ENCODE measurements at places on chromosomes 2 and 18. TPM values are rescaled to one million over a fixed set of nuclear protein-coding genes. Genes with fewer than 3 reads are reported as not detected.

GRCh38 chr2:80489717-80490116, 185.2 kb upstream of the LRRTM1 start:
- no peaks in the 10 kb centered on the region for H3K36me3 ChIP-seq
- H3K27me3 ChIP-seq, result no peaks in the 10 kb centered on the region
- peaks cover 6% of the 10 kb centered on the region for H3K4me1 ChIP-seq
- no peak overlapping the region for H3K4me3 ChIP-seq
- no peak overlapping the region for H3K27ac ChIP-seq

- no peaks in the 10 kb centered on the region for H3K27me3 ChIP-seq
- H3K36me3 ChIP-seq, result no peaks in the 10 kb centered on the region
- H3K27ac ChIP-seq, result no peak overlapping the region
- no peak overlapping the region for H3K4me3 ChIP-seq
Observed at GRCh38 chr2:155872396-155872795, 460.1 kb downstream of the NR4A2 start.

DNA sequence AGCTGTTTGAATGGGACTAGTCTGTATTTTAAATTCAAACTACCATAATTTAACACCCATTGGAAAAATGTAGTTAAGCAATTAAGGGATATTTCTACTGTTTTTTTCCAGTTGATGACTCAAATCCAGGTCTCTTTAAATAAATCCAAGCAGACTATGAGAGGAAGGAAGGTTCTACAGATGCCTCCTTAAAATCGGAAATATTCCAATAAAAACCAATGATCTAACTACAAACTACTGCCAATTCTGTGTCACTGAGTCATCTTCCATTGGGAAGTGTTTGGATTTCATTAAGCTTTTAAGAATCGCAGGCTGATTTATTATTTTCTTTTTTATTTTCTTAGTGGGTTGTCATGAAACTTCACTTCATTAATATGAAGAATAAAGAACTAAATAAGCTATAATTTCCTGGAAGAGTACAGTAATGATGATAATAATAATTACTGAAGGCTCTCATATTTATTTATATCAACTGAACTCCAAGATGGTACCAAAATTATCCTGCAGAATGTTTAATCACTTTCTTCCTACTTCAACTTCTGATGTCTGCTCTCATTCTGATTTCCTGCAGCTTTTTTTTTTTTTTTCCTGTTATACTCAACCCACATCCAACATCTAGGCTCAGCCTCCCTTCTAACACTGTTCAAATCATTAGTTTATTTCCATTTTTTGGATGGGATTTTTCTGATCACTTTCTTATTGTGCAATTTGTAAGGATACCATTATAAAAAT, 166.3 kb upstream of the FN1 start:
- H3K27me3 ChIP-seq, result no peaks in the 10 kb centered on the region
- 0 out of 2 replicates have a peak, but pooled peaks cover 4% of the 10 kb centered on the region for H3K4me1 ChIP-seq
- no peak overlapping the region for H3K27ac ChIP-seq
- DNase-seq, result no peak

DNA sequence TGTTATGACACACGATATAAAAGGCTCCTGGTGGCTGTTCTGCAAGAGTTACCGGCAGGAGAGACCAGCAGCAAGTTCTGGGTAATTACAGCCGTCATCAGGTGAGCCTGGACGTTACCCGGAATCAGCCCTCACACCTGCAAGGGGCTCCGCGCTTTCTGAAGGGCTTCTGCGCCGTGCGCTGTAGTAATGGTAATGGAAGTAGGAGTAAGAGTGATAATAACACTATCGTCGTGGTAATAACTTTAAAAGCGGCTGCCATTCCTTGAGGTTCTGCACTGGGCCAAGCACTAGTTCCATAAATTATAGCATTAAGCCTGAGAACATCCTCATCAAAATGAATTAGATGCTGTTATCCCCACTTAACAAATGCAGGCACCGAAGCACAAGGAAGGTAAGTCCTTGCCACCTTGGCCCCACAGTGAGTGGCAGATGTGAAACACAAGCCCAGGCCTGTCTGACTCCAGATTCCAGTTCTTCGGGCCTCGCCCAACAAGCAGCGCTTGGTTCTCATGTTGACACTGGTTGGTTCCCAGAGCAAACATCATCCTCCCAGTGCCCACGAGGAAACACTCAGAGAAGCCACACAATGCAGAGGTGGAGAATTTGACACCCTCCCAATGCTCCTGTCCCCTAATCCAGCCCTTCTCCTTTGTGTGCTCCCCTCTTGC, 205.2 kb downstream of the EIPR1 start:
- H3K4me3 ChIP-seq, result no peak overlapping the region
- no peak overlapping the region for H3K27ac ChIP-seq
- H3K27me3 ChIP-seq, result no peaks in the 10 kb centered on the region

DNA sequence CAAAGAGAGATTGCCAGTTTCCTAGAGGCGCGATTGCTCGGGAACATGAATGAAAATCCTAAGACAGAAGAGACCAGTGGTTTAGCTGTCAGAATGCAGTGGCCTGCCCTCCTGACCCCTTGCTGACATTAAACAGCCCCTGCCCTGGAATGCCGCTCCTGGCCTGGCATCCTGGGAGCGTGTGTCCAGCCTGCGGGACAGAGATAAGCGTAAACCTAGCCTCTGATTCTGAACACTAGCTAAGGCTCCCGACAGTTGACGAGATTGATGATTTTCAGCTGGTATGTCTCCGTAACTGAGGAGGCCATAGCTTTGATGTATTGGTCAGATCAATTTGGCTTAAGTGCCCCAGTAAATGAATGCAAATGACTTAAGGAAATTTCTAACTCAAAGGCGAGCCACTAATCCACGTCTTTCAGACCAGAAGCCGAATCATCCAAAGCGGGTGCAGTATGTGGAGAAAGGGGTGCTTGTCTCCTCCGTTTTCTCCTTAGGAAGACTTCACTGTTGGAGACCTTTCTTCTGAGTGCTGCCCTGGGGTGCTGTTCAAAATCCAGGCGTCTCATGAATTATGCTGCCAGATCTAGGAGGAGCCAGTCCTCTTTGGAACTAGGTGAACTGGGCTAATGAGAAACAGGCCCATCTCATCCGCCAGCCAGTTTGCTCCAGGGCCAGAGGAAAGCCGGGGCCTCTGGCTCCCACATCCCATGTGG, 142.5 kb upstream of the L3MBTL4 start:
- H3K36me3 ChIP-seq, result no peaks in the 10 kb centered on the region
- DNase-seq, result peak; percentile 17
- no peaks in the 10 kb centered on the region for H3K27me3 ChIP-seq
- H3K4me3 ChIP-seq, result no peak overlapping the region
- H3K4me1 ChIP-seq, result peaks cover 22% of the 10 kb centered on the region

DNA sequence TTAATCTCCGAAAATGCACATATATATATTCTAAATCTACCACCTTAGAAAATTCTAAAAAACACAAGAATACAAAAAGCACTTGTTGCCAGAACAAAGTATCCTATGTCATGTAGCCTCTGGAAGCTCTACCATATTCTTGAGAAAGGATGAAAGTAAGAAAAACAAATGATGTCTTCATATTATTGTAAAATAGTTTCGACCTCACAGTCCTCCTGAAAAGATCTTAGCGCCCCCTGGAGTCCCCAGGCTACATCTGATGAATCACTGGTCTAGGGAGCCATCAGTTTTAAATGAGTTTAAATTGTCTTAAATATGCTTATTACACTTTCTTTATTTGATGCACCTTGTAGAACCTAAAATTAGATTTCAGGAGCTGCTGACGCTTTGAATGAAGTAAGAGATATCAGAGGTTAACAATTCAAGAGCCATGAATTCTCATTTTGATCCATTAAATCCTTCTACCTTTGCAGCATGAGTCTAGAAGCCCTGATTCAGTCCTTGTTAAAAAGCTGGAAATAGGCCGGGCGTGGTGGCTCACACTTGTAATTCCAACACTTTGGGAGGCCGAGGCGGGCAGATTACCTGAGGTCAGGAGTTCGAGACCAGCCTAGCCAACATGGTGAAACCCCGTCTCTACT, 138.8 kb downstream of the MCFD2 start:
- H3K27me3 ChIP-seq, result no peaks in the 10 kb centered on the region
- no peak overlapping the region for H3K4me3 ChIP-seq
- peak; percentile 88 for DNase-seq
- no peak overlapping the region for H3K27ac ChIP-seq
- H3K4me1 ChIP-seq, result no peaks in the 10 kb centered on the region

The SAG gene
- not detected for total RNA-seq

- H3K36me3 ChIP-seq, result no peaks in the 10 kb centered on the region
- H3K4me3 ChIP-seq, result no peak overlapping the region
- H3K27me3 ChIP-seq, result no peaks in the 10 kb centered on the region
- DNase-seq, result no peak
- H3K4me1 ChIP-seq, result peaks cover 13% of the 10 kb centered on the region
Observed at GRCh38 chr2:48734576-48735303, 20.8 kb downstream of the LHCGR start.

DNA sequence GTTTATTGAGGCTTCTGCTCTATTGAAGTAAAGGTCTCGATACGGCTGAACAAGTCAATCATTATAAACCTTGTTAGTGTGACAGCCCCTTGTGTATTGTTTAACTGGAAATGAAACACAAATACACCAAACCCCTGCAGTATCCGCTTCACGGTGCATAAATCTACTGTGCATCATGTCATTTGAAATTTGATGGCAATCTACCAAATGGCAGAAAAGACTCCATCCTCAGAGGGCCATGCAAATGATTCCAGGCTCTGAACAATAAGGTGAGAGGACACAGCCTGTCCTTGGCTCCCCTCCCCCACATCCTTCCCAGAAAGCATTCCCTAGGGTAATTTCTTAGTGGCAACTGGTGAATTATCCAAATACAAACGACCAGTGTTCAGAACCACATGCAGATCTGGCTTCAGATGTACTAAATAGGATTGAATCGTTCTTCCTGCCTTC, 80.6 kb downstream of the ADCYAP1 start:
- peak overlapping the region; percentile 23 for H3K4me3 ChIP-seq
- no peak overlapping the region for H3K27ac ChIP-seq
- DNase-seq, result peak; percentile 68
- no peaks in the 10 kb centered on the region for H3K27me3 ChIP-seq
- H3K36me3 ChIP-seq, result no peaks in the 10 kb centered on the region

DNA sequence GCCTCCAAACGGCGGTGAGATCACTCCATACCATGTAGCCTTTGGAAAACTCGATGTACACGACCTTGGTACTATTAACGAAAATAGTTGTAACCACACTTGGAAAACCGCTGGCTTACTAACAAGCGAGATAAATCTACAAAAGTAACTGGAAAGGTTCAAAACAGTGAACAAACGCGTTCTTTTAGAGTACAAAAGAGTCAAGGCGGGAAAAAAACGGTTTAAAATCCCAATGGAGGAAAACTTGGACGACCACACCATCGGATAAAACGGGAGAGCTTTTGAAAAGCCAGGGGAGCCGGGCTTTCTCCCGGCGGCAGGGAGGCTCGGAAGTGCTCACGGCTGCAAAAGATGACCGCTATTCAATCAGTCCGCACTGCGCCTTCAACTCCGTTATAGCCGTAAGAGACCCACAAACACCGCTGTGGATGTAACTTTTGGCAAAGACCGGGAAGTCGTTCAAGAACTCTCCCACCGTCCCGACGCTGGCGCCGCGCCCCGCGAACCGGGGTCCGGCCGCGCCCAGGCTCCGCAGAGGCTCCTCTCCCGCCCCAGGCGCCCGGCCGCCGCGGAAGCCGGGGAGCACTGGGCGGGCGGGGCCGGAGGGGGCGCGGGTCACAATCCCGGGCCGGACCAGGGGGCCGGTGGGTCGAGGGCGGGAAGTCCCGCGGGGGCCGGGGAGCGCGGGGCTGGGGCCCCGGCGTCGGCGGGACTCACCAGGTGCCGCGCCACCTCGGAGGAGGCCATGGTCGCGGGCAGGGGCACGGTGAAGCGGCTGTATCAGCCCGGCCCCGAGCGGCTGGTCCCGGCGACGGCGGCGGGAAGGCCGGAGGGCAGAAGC, 465 bp downstream of the SEPTIN10 start:
- H3K27ac ChIP-seq, result peak overlapping the region; percentile 94
- no peaks in the 10 kb centered on the region for H3K36me3 ChIP-seq
- H3K27me3 ChIP-seq, result peaks cover 23% of the 10 kb centered on the region
- H3K4me1 ChIP-seq, result peaks cover 32% of the 10 kb centered on the region

The FARSB gene
- total RNA-seq, result 32.2 TPM

DNA sequence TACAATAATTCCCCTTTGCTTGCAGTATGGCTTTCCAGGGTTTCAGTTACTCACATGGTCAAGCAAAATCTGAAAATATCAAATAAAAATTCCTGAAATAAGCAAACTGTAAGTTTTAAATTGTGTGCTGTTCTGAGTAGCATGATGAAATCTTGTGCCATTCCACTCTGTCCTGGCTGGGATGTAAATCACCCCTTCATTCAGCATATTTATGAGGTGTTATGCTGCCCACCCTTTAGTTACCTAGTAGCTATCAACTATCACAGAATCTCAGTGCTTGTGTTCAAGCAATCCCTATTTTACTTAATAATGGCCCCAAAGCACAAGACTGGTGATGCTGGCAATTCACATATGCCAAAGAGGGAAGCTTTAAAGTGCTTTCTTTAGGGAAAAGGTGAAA, 867.7 kb upstream of the NRXN1 start:
- DNase-seq, result no peak
- no peaks in the 10 kb centered on the region for H3K27me3 ChIP-seq
- H3K4me3 ChIP-seq, result no peak overlapping the region
- H3K36me3 ChIP-seq, result no peaks in the 10 kb centered on the region
- H3K4me1 ChIP-seq, result no peaks in the 10 kb centered on the region
- no peak overlapping the region for H3K27ac ChIP-seq

GRCh38 chr2:59044736-59045135, 803.6 kb upstream of the FANCL start:
- H3K4me1 ChIP-seq, result no peaks in the 10 kb centered on the region
- no peaks in the 10 kb centered on the region for H3K27me3 ChIP-seq
- no peak overlapping the region for H3K27ac ChIP-seq
- no peaks in the 10 kb centered on the region for H3K36me3 ChIP-seq
- DNase-seq, result no peak

DNA sequence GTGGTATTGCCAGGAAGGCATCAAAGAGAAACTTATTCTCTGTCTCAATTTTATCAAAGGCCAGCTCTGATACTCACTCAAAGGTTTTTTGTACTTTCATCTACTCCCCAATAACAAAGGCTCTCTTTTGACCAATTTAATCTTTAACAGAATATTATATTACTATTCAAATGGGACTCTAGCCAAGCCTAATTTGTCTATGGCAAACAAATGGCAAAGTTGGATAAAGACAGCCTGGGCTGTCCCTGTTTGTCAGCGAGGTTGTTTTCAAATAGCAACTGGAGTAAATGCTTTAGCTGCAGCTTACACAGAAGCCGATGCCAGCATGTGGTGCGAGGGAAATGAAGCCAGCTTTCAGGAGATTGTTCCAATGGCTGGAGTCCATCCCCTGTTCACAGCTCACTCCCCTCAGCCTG, 80.1 kb upstream of the CTNNA2 start:
- no peak overlapping the region for H3K27ac ChIP-seq
- DNase-seq, result peak; percentile 8
- H3K27me3 ChIP-seq, result no peaks in the 10 kb centered on the region
- no peak overlapping the region for H3K4me3 ChIP-seq

The TNFAIP6 gene
- 3.2 TPM for total RNA-seq

The ITPRID2 gene
- total RNA-seq, result 12.0 TPM

- no peaks in the 10 kb centered on the region for H3K36me3 ChIP-seq
- no peaks in the 10 kb centered on the region for H3K4me1 ChIP-seq
- no peak for DNase-seq
Observed at GRCh38 chr2:127143841-127144782, 37.2 kb upstream of the BIN1 start.

All from GM23338 (cell line).